ENCODE measurements at places on chromosomes 5 and 9.

GRCh38 chr9:6641056-6641455 lies 4.5 kb downstream of the GLDC start:
- no peak for DNase-seq

DNA sequence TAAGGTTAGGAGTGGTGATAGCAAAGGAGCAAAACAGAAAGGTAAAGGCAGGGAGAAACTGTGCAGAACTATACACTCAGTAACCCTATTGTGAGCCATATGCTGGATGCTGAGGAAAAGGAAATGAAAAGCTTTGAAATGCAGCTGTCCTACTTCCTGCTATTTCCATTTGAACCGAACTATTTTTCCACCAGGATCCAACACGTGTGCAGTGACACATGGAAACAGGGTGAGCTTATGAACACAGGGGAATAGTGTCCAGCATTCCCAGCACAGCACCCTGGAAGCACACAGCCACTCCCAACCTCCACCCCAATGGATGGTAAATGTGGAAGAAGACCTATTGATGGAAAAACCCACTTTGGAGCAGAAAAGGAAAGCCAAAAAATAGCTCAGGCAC lies 69.0 kb upstream of the SLC12A2 start:
- no peak for DNase-seq

- DNase-seq = no peak
These were observed 59.2 kb downstream of the ARHGEF37 start for GRCh38 chr5:149640350-149640999.

- peak; percentile 87 for DNase-seq
These were observed 71.2 kb downstream of the RAPGEF1 start for GRCh38 chr9:131668439-131669268.

DNA sequence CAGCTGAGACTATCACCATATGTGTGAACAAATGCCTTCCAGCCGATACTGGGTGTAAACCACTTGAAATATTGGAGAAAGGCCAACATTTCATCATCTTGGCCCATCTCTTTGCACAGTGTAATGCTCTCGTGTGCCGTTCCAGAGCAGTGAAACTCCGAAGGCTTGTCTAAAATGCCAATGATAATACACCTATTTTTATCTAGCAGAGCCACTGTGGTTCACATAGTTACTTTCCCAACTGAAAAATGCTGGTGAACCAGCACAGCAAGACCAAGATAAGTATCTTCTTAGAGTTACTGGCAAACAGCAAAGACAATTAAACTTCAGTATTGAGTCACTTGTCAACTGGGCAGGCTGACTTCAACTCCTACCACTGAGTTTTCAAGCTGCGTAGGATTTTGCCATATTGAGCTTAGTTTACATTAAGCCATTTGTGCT lies 379.9 kb upstream of the ACTBL2 start:
- DNase-seq = no peak

DNA sequence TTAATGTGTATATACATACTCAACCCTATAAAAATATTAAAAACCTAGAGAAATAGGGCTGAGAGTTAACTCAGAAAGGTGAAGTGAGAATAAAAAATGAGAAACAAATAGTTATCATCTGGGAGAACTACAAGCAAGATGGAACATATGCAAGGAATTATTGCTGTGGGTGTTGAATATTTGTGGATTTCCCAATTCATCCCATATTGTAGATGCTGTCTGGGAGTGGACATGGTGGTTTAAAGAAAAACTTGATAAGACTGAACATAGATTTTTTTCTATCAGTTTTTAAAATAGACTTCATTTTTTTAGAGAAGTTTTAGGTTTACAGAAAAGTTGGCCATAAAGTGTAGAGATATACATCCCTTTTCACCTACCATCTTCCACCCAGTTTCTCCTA lies 263.5 kb downstream of the SPATA31D1 start:
- DNase-seq = no peak

- DNase-seq = no peak
These were observed 65.2 kb downstream of the PPARGC1B start for GRCh38 chr5:149795360-149795759.

- DNase-seq = no peak
These were observed 55.3 kb upstream of the TGFBR1 start for GRCh38 chr9:99049641-99050040.

GRCh38 chr9:16527573-16527972 lies 342.9 kb downstream of the BNC2 start:
- no peak for DNase-seq

DNA sequence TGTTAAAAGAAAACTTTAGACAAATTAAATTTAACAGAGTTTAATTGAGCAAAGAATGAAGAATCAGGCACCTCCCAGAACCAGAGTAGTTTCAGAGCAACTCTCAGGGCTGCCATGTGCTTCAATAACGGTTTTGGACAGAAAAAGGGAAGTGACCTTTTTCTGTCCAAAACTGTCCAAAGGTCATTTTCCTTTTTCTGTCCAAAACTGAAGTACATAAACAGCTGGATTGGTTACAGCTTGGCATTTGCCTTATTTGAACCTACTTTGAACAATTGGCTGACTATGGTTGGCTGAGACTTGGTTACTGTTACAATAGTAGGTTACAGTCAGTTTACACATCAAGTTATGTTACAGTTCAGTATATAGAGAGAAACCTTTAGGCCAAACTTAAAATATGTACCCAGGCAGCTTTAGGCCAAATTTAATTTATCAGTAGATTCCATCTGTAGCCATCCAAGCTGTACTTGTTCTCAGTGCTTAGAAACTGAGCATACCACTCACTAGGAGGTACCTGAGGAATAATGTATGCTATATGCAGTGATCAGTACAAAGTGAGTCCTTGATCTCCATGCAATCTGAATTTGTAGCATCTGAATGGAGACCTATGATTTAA lies 44.0 kb downstream of the C9orf85 start:
- DNase-seq = no peak

DNA sequence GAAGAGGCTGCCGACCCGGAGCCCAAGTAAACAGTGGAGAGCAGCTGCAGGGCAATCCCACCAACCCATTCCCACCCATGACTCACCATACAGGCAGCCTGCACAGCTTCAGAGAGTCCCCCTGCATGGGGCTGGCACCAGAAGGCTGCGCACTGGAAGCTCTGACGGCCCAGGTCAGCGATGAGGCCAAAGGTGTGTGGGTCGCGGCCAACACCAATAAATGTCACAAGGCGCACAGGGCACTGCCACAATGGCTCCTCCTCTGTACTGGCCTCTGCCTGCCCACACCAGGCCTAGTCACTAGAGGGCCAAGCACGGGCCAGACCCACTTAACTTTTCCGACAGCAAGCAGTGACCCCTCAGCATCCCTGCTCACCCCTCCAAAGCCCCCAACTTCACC lies 3.0 kb upstream of the SRA1 start:
- no peak for DNase-seq

GRCh38 chr5:140267559-140268018 lies 35.3 kb downstream of the PFDN1 start:
- DNase-seq = no peak

DNA sequence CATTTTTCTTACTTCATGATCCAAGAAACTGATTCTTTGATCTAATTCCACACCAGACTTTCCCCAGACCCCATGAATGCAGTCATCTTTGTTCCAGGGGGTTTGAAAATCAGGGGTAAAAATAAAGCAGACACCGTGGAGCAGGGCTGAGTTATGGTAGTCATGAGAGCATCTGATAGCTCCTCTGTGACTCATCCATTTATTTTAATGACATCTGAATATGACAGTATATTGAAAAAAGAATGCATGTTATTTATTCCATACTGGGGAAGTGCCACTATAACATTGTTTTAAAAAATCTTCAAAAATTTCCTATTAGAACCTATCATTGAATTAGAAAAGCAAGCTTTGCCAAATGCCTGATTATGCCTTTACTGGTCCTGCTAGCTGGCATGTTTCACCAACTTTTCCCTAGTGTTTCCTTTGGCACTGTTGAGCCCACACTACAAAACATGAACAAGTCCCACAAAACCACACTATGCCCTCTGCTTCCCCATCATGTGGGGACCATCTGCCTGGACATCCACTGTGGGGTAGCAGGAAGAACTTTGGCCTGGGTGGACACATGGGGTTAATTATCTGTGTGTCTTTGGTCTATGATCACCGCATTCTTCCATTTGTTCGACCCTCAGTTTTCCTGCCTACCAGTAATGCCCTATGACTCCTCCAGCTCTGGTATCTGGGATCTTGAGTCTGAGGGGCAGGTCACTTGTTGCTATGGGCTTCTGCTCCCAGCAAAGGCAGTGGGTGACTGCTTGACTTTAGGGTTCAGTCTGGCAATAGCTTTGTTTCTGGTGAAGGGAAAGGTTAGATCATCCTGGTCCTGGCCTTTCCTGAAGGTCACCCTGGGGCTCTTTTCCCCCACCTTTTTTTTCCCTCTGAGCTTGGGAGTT lies 82.7 kb upstream of the PANK3 start:
- no peak for DNase-seq

- no peak for DNase-seq
These were observed 125.6 kb downstream of the TRIO start for GRCh38 chr5:14268738-14269137.
